Stimulated activated CD4-positive, alpha-beta T cell treated with anti-CD3 and anti-CD28 coated beads, Interleukin-1b, Interleukin-23, amount 100 ng/mL, for 24 hours (primary cell): ENCODE measurements at places on chromosomes 16 and 17.

DNA sequence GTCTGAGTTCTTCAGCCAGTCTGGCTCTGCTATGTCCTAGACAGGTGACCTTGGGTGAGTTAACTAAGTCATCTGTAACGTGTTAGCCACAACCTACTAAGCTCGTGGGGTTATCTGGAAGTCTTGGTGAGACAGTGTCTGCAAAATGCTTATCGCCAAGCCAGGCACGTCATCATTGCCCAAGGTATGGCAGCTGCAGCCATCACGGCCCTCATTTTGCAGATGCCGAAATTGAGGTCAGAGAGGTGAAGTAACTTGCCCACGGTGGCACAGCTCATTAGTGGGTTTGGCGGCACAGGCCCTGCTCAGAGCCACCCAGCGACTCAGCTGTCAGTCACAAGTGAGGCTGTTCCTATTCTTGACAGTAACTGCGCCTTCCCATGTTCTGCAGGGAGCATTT is 79.8 kb downstream of the CMIP start:
- no peak for DNase-seq

DNA sequence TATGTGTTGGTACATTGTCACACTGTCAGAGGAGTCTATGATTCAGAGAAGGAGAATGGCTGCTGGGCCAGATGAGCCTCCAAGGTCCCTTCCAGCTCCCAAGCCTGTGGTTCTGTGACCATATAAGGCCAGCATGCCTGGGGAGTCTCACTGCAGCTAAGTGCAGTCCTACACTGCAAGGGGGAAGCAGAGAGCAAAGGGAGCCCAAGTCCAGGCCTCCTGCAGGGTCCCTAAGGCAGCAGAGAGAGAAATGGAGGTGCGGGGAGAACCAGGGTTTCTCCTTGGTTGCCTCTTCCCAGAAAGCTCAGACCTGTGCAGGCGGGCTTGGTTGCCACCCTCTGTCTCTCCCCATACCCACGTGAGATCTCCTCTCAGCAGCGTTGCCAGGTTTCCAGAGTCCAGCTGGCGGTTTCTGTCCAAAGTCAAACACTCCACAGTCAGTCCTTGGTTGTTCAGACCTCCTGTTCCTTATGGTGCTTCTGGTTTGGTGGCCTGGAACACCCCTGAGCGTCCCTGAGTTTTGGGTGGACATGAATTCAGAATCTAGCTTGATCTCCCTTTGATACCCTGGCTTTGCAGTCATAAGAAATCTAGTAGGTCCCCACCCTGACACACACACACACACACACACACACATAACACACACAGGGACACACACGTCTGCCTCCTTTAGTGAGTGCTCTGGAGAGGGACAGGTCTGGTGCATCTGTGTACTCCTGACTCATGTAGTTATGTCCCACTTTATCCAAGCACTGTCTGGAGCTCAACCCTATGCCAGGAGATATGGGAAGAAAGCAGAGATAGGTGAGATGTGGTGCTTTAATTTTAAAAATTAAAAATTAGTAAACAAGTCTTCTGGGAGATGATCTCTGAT is 78.8 kb downstream of the GNAO1 start:
- DNase-seq, result no peak

DNA sequence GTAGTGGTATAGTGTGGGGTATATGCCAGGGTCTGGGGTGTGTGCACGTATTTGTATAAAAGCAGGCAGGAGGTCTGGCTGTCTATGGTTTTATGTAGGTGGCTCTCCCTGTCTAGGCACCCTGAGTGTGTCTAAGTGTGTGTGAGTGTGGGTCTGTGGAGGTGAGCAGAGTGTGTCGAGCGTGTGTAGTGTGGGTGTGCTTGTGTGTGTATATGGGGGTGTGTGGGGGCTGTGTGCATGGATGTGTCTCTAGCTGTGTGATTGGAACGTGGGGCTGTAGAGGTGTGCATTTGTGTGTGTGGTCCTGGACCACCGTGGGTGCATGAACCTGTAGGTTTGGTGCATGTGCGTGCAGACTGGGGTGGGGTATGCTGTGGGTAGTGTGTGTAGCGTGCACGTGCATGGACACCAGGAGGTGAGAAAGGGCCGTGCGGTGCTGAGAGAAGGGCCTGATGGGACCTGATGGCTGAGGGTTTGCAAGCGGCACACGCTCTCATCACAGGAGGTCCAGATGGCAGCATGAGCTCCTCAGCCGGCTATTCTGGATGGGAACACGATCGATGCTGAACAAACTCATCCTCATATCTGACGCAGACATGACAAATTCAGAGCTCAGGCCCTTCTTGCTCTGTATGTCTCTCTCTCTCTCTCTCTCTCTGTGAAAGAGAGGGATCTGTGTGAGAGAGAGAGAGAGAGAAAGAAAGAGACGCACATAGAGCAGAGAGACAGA is 27.7 kb downstream of the SPACA3 start:
- DNase-seq, result no peak

DNA sequence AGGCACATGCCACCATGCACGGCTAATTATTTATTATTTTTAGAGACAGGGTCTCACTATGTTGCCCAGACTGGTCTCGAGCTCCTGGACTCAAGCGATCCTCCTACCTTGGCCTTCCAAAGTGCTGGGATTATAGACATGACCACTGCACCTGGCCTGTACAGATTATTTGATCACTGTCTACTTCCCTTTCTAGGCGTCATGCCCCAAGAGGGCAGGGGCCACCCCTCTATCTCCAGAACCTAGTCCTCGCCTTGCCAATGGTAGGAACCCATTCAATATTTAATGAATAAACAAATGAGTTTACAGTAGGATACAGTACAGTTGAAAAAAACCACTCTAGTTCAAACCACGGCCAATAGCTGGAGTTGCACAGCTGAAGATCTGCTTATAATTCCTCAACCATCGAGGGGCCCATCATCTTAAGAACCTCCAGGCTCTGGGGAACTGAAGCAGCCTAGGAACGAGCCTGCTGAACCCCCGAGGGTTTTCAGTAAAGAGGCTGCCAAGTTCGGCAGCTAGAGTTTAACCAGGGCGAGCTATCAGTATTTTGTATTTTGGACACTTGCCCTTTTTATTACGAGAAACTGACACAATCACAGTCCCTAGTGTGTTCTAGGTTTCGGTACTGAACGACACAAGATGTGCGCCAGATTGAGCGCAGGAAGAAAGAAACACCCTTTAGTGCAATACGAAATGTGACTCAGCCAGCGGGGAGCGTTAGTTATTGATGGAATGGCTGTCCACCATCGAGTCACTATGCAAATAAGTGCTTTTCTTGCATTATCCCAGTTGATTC is 14.6 kb downstream of the ADCY9 start:
- no peak for DNase-seq

DNA sequence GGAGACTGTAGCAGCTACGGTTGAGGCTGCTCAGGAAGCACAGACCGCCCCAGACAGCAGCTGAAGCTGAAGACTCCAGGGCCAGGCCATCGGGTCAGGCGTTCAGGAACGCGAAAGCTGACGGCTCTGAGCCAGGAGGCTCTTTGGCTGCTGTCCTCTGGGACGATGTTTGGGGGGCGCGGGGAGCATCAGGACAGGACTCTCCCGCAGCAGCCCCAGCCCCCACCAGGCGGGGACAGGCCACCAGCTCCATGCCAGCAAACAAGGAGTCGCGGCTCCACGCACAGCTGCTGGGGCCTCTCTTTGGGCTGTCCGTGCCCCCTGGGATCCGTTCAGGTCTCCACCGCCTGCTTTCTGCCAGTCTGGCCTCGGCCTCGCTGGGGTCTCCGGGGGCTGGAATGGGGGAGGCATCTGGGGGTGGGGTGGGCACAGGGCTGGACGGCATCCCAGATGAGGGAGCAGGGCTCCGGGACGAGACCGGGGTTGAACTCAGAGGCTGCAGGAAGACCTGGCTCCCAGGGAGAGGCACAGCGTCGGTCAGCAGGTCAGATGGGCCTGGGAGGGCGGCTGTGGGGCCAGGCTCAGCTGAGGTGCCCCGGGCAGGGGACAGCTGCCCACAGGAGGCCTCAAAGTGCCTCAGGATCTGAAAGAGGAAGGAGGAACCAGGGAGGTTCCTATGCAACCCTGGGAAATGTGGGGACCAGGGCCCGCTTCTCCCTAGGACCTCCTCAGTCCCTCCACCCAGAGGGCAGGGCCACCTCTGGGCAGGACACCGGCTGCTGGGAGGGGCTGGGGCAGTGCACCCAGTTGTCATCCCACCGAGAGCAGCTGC is 6.3 kb upstream of the CEP131 start:
- DNase-seq, result no peak

- DNase-seq, result no peak
Measured at GRCh38 chr16:87210894-87211293, 106.3 kb downstream of the C16orf95 start.

DNA sequence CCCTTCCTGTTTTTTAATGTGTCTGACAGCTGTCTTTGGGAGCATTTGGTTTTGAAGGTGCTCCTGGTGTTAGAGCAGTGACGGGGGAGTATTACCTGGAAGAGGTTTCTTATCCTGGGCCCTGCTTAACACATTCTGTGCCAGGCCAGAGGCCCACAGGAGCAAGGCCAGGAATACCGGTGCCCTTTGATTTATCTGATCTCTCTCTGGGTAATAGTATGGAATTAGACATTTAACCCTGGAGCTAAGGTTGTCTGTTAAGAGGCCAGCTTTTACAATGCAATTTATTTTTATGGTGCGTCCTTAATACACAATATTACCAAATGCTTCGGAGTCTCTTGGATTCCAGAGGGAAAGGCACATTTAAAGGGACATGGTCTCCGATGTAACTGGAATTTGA is 37.2 kb upstream of the GSE1 start:
- DNase-seq, result no peak

DNA sequence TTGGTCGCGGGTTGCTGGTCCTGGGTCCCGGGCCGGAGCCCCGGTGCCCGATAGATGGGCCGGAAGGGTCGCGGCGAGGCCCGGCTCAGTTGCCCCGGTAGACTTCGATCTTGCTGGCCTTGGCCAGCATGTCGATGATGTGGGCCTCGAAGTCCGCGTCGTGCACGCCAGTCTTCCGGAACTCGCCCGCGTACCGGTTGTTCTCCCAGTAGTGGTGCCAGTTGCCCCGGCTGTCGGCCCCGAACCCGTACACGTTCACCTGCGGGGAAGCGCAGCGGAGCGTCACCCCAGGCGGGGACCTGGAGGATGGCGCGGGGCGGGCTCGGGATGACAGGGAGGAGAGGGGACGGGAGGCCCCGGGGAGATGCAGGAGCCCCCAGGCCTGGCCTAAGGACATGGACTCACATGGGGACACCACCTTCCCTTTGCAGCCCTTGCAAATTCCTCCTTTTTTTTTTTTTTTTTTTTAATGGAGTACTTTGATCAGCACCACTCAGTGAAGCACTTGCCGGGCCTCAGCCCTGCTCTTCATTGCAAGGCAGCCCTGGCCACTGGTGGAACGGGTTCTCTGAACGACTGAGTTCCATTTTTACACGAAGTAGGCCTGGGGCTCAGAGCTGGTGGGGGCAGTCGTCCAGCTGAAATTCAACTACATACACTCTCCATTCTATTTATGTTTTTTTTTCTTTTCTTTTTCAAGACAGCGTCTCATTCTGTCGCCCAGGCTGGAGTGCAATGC is 35.1 kb downstream of the DDX19A start:
- no peak for DNase-seq

DNA sequence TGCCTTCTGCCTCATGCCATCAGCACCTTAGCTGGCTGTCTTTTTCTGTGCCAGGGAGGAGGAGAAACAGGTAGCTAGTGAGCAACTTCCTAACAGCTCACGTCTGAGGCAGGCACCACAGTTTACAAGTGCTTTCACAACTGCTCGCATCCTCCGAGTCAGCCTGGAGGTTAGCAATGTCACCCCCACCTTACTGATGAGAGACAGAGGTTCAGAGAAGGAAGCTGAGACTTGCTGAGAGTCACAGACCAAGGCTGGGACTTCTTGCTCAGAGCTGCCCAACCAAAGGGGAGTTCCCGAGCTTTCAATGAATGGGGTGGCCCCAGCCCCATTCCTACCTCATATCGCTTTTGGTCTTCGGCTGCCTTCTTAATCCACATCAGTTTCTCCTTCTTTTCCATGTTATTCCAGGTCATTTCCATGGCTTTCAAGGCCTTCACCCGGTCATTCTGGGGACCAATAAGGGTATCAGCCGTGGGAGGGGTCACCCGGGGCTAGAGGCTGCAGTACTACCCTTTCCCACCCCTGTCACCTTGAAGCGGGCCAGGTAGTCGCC is 9.6 kb downstream of the UBTF start:
- DNase-seq, result peak; percentile 55

- no peak for DNase-seq
Measured at GRCh38 chr16:24149102-24149501, 107.0 kb upstream of the CACNG3 start.

GRCh38 chr17:55740511-55741355 is 10.1 kb upstream of the PCTP start:
- no peak for DNase-seq

GRCh38 chr16:77459534-77460254 is 24.9 kb upstream of the ADAMTS18 start:
- DNase-seq, result no peak

GRCh38 chr17:80860703-80861417 is 130.8 kb upstream of the CHMP6 start:
- no peak for DNase-seq

DNA sequence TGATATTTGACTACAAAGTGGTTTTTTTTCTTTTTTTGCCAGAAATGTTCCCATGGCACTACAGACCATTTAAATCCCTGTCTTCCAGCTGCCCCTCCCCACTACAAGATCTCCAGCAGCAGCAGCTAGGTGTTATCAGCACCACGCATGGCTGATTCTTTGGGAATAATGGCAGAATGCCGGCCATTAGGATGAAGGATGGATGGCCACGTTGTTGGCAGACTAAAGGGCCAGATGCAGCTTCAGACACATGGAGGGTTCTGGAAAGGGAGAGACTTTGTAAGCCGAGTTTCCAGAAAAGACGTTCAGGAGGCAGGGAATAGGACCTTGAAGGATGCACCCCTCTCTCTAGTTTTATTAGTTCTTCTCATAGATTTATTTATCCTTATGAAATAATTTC is 10.3 kb upstream of the MED9 start:
- DNase-seq, result no peak

DNA sequence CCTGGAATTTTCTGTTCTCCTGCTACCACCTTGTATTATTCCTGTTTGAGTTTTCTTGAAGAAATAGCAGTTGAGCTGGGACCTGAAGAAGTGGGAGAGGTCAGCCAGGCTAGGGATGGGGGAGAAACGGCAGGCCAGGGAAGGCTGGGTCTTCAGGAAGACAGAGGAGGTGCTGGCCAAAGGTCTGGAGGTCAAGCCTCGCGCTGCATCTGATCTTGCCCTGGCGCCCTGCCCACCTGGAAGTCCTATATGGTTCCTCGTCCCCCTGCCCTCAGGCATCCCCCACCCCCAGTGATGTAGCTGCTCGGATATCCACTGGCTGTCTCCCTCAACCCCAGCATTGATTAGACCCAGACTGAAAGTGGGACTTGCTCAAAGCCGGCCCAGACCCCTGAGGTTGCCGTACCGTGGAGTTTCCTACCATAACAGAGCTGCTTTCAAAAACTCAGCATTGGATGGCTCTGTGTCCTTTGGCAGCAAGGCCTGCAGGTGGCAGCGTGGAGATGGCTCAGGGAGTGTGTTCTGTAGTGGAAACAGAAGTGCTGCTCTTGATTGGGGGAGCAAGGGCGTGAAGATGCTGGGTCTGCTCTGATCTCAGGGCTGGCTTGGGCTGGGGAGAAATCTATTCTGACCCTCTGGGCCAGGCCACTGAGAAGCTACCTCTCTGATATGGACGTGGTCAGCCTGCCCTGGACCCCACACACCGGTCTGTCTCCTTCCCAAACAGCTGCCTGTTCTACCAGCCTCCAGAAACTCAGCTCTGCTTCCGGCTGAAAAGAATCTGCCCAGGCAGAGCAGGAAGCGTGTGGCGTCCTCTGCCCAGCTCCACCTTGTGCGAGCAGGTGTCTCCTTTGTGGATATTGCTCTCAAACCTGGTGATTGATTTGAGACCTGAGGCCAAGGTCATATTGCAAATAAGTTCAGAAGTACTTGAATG is 107.0 kb upstream of the CACNG5 start:
- peak; percentile 18 for DNase-seq
